COLO829 (cell line): ENCODE measurements at places on chromosomes 16 and 17.

- DNase-seq = no peak
Measured at GRCh38 chr17:488993-489757, 136.6 kb upstream of the RPH3AL start.

GRCh38 chr17:42458497-42459255, at the start of gene ATP6V0A1:
Gene ATP6V0A1, plus strand, starts transcription at chr17:42458878. Its CDS starts 2,017 bp downstream, at chr17:42460895.
- peak; percentile 81 for DNase-seq

DNA sequence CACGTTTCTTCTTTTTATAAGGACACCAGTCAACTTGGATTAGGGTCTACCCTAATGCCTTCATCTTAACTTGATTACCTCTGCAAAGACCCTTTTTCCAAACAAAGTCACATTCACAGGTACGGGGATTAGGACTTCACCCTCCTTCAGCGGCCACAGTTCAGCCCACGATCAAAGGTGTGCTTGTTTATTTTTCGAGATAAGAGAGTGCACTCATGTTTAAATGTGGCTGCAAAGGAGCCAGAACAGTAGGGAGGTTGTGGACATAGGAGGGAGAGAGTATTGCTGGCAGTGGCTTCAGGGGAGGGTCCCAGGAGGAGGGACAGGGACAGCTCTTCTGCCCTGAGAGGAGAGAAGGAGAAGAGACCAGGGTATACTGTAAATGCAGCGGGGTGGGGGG, 46.7 kb downstream of the MGAT5B start:
- no peak for DNase-seq

DNA sequence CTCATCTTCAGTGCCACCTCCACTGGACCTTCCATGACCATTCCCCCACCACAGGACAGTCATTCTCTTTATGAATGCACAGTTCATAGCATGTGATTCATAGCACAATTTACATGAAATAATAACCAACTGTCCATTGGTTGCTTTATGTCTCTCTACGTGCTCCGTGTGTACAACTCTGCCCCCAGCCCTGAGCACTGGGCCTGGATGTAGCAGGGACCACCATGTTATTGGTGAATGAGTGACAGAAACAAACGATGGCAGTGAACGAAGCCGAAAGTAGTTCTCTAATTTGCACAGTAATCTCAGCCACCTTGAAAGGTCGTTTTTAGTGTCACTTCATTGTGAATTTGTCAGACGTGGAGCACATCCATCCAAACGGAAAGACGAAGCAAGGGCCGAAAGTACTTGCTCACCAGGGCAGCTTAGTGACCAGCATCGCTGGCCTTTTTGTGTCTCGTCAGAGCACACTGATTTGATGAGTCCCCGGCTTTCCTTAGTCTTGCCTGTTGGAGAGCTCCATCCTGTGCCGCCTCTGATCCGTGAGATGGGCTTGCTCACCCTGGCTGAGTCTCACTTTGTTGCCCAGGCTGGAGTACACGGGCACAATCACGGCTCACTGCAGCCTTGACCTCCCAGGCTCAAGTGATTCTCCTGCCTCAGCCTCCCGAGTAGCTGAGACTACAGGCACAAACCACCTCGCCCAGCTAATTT, 95.3 kb downstream of the CMIP start:
- no peak for DNase-seq

- no peak for DNase-seq
Measured at GRCh38 chr17:6340708-6341107, 94.2 kb downstream of the AIPL1 start.

DNA sequence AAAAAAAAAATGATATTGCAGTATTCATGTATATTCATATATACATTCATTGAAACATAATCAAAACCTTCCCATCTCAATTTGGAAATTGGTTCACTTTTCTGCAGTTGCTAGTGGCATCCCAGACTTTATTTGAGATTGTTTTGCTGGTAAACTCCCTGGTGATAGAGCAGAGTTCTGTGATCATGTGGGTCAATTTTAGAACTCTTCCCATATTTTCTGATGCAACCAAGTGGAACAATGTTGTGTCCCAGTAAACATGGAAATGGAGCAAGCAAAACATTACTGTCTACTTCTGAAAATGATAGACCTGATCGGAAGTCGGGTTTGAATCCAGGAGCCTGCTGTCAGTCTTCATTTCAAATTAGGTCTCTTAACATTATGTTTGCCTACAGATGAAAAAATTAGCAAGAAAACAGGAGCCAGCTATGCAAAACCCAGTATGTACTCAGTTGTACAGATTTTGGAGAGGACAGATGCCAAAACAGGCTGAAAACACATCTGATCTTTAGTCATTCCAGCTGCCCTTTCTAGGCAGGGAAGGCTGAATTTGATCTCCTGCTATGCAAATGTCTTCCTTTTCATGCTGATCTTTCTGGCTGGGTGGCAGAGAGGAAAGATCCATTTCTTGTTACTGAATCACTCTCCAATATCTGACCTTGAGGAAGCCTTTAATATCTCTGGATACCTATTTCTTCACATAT, 786.6 kb upstream of the SOX9 start:
- DNase-seq = no peak

DNA sequence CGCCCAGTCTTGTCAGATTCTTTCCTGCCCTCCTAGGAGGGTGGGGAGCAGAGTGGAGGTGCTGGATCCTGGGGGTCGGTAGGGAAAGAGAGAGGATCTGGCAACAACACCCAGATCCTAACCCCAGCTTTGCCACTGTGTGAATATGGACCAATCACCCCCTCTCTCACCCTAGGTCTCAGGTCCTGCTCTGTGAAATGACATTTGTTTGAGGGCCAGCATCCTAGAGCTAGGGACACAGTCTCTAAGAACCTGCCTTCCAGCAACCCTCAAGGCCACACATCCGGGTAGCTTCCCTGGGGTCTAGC, 28.4 kb upstream of the MAP3K14 start:
- no peak for DNase-seq

GRCh38 chr17:79027274-79027924, 3.4 kb downstream of the C1QTNF1 start:
- DNase-seq = no peak

DNA sequence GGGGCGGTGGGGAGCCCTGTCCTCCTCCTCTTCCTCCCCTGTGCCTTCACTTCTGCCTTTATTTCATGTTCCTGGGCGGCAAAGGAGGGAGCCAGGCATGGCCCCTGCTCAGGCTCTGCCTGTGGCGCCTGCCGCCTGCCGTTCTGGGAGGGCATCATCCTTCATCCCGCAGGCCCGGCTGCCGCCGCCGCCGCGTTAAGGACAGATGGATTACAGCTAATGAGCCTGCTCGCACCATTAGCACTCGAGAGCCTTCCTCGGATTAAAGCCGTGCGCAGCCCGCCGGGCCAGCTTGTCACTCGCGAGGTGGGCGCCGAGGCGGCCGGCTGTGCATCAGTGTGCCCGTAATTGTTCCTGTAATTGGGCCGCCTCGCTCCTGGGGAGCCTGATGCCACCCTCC, 127.7 kb upstream of the GSE1 start:
- no peak for DNase-seq

DNA sequence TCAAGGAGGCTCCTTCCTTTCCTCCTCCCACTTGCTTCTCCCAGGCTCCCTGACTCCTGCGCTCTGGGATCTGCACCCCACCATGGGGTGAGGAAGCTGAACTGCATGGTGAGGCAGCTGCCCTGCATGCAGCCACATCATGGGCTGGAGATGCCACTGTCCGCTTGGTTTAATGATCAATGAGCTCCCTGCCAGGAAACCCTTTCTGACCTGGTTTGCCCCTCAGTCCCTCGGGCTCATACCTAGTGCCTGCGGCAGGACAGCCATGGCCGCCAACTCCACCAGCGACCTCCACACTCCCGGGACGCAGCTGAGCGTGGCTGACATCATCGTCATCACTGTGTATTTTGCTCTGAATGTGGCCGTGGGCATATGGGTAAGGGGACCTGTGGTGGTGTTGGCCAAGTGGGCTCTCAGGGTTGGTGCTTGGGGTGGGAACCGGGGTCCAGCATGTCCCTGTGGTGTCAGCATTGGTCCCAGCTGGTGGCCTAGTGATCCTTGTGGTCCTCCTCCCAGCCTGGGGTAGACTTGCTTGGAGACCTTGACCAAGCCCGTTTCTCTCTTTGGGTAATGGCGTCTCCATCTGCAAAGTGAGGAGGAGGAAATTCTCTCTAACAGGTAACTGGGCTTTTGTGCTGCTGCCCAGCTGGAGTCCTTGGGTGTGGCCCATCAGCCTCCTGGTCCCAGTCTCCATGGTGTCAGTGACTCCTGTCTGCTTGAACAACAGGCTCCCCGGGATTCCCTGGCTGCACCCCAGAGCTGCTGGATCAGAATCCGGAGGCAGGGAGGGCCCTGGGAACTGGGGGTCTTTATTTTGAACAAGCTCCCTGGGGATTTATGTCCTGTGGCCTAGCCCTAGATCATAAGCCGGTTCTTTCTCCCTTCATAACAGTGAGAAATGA, at the start of gene SLC5A10:
Gene SLC5A10, plus strand, starts transcription at position 225 of the 902 bp plus-strand sequence. Its CDS starts 41 bp downstream, at position 266.
- no peak for DNase-seq

GRCh38 chr16:23509782-23510163, 521 bp downstream of the GGA2 start:
- no peak for DNase-seq

- DNase-seq = no peak
Measured at GRCh38 chr17:50110591-50111349, 15.6 kb downstream of the PDK2 start.

- no peak for DNase-seq
Measured at GRCh38 chr17:51516924-51517323, 256.6 kb downstream of the UTP18 start.

GRCh38 chr17:68807998-68808772, 147.0 kb downstream of the ABCA8 start:
- no peak for DNase-seq

DNA sequence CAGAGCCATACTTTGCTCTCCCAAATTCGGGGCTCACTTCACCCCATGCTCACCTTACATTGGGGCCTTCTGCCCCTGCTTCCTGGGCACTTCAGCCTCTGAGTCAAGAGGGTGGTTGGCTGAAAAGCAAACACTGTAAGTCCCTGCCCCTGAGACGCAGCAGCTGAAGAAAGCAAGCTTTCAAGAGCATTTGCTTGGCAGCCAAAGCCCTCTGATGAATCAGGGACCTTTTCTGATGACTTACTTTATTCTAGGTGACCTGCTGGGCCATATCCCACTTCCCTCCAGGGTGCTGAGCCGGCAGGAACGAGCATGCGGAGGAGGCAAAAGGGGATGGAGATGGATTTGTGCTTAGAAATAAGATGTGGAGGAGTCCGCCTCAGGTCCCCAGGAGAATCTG, 147.0 kb upstream of the TNRC6C start:
- DNase-seq = no peak
